ENCODE measurements at places on chromosomes 2 and 18. TPM values are rescaled to one million over a fixed set of nuclear protein-coding genes. Genes with fewer than 3 reads are reported as not detected.

Gene WDR54
- 45.0 TPM for total RNA-seq

Gene UGT1A3
- total RNA-seq, result not detected

Gene DYSF
- total RNA-seq, result 8.5 TPM

Gene ANKRD12
- total RNA-seq, result 40.9 TPM

Gene POMC
- total RNA-seq, result 2.2 TPM

Gene TET3
- 21.1 TPM for total RNA-seq

Gene ZC3H8
- total RNA-seq, result 7.1 TPM

Gene NETO1
- total RNA-seq, result 19.3 TPM

Gene MIB1
- total RNA-seq, result 60.3 TPM

Gene IDH1
- 379 TPM for total RNA-seq

Gene KIAA2012
- not detected for total RNA-seq

Gene SLC19A3
- 5.9 TPM for total RNA-seq

Gene CKAP2L
- total RNA-seq, result 20.7 TPM

Gene LRRFIP1
- 75.8 TPM for total RNA-seq

Gene MBD5
- total RNA-seq, result 29.6 TPM

- DNase-seq, result no peak
These were observed 60.7 kb upstream of the AQP4 start for GRCh38 chr18:26926066-26926675.

GRCh38 chr18:55078303-55078932, 119.2 kb upstream of the CCDC68 start:
- DNase-seq, result no peak

GRCh38 chr2:182165202-182165601, 179.5 kb downstream of the PPP1R1C start:
- no peak for DNase-seq

DNA sequence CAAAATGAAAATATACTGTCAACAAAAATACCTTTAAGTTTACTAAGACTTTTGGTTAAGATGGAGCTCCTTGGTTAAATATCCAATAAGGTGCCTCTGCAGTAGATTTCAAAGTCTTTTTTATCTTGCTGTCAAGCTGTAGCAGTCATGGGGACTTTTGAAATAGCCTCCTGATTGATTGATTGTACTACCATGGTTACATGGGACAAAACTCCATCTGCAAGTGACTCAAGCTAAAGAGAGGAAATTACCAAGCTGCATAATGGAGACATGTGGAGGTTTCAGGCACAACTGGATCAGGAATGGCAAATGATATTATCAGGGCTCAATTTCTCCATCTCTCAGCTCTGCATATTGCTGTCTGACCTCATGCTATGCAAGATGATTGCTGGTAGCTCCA, 73.4 kb upstream of the ST8SIA3 start:
- DNase-seq, result no peak

DNA sequence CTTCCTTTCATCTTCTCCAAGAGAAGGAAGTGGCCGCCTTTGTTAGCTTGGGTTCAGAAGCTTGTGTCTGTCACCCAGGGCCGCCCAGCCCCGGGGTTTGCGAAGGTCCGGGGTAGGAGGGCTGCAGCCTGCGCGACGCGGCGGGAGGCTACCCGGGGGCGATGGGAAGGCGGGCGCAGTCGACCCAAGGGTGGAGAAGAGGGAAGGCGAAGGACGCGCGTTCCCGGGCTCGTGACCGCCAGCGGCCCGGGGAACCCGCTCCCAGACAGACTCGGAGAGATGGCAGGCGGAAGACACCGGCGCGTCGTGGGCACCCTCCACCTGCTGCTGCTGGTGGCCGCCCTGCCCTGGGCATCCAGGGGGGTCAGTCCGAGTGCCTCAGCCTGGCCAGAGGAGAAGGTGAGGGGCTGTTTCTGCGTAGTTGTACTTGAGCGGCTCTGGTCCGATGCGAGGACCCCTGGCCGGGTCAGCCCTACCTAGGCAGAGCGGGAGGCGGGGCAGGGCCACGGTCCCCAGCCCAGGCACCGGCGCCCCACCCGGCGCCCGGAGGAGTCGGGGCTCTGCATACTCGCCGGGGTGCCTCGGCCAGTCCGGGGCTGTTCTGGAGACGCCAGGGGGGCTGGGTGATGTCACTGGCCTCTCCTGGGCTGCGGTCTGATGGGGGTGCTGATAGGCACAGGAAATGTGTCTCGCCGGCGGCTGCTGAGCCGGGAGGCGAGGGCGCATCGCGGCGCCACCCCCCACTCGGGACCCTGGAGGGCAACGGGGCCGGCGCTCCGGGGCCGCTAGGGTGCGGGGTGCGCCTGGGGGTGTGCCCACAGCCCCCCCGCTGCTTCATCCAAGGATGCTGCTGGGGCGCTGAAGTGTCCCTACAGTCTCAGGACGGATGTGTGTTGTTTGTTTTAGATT, at the start of gene QPCT:
TSS of gene QPCT (plus strand) at position 178 of the 909 bp plus-strand sequence. CDS start at position 280, 102 bp downstream.
- no peak for DNase-seq

GRCh38 chr2:85401844-85402243, 8.3 kb downstream of the CAPG start:
- DNase-seq, result no peak

DNA sequence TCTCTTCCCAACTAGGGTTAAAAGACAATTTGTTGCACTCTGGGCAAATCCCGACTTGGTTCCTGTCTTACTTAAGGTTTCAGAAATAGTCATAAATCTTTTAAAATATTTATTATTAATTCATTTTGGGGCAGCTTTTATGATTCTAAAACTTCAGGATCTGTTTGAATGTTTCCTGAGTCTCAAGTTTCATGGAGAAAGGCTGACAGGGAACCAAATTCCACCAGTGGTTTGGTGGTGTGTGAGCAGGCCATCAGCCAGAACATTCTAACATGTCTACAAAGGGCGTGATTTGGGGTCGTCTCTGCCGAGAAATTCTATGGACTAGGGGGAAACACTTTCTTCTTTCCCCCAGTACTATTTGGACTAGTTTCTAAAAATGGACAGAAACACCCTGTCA, 366.4 kb downstream of the ZNF521 start:
- no peak for DNase-seq

GRCh38 chr2:238108423-238109183, 8.5 kb downstream of the ESPNL start:
- DNase-seq, result no peak

- peak; percentile 62 for DNase-seq
These were observed 123.2 kb downstream of the SMAD7 start for GRCh38 chr18:48827291-48828193.

DNA sequence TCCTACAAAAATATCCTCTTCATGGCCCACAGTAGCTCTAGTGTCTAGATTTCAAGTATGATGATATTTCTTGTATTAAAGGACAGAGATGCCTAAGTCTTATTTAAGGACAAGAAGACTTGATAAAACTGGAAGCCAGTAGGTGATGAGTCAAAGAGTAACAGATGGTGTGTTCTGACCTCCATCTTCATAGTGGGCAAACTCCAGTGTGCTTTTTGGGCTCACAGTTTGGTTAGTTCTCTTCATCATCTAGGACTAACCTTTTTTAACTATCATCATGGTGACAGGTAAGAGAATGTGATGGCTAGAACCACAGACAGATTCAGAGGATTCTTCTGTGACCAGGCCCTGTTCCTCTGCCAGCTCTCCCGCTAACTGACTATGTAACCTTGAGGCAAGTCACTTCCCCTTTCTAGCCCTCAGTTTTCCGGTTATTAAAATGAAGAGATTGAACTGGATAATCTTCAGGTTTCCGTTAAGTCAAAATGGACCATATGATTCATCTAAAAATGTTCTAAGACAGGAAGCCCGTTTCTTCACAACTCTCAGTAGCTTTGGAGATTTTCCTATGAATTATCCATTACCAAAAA, 140.3 kb upstream of the RASGRP3 start:
- no peak for DNase-seq

- no peak for DNase-seq
These were observed 21.6 kb downstream of the CRIM1 start for GRCh38 chr2:36376992-36377738.

DNA sequence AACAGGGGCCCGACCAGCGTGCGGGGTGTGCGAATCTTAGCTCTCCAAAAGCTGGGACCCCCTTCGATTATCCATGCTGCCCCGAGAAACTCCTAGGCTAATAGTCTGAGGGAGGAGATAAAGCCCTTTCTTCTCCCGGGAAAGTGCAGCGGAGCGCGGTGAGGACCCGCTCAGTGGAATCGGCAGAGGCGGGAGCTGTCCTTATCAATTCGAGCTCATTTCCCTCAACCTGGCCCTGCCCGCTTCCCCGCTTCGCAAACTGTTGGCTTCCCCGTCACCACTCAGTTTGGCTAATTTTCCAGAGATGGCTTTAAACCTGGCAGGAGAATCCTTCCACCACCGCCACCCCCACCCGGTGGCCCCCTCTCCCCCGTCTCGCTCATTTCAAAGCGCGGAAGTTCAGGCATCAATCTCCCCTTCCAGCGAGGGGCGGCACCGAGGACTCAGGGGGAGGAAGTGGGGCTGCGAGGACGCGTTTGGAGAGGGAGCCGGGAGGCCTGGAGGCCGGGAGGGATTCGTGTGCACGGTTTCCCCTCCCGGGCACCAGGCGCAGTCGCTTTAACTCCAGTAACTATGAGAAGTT, 1.6 kb downstream of the KLHL14 start:
- no peak for DNase-seq

GRCh38 chr2:145584353-145584752, 1064.4 kb upstream of the ZEB2 start:
- DNase-seq, result no peak

GRCh38 chr2:187310701-187311100, 137.4 kb downstream of the CALCRL start:
- no peak for DNase-seq

- no peak for DNase-seq
These were observed 517.2 kb downstream of the SUCLG1 start for GRCh38 chr2:83941886-83942285.

- no peak for DNase-seq
These were observed 898.9 kb downstream of the CPS1 start for GRCh38 chr2:211455216-211455841.

- no peak for DNase-seq
These were observed 446.7 kb downstream of the SETBP1 start for GRCh38 chr18:45127405-45127804.

- DNase-seq, result no peak
These were observed 738.4 kb upstream of the ID2 start for GRCh38 chr2:7943446-7943845.

DNA sequence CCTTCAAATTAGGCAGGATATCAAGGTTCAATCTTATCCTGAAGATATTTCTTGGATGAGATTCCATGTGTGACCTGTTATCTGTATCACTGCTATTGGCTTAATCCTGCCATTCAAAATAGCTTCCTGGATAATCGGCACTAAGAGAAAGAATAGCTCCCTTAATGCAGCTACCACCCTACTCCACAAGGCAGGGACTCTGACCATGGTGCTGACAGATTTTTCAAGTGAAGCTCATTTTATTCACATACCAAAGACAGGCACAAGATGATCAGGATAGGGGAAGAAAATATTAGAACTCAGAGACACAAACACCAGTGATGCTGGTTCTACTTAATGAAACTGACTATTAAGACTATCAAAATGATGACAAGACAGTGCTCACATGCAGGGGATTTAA, 74.9 kb downstream of the ORC4 start:
- DNase-seq, result no peak

DNA sequence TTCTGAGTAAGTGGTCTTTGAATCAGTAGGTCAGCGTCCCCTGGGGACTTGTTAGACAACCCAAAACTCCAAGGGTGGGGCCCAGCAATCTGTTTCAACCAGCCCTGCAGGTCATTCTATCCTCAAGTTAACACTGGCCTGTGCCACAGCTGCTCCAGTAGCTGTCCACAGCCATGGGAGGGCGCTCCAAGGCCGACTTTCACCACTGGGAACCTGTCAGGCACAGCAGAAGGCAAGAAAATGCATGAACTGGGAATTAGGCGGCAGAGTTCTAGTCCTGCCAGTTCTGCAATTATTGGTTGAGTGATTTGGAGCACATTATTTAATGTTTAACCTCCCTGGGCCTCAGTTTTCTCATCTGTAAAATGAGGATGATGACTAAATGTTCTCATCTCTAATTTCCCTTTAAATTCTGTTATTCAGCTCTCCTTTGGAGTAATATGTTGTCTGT, 17.4 kb upstream of the MRPL33 start:
- DNase-seq, result peak; percentile 72

DNA sequence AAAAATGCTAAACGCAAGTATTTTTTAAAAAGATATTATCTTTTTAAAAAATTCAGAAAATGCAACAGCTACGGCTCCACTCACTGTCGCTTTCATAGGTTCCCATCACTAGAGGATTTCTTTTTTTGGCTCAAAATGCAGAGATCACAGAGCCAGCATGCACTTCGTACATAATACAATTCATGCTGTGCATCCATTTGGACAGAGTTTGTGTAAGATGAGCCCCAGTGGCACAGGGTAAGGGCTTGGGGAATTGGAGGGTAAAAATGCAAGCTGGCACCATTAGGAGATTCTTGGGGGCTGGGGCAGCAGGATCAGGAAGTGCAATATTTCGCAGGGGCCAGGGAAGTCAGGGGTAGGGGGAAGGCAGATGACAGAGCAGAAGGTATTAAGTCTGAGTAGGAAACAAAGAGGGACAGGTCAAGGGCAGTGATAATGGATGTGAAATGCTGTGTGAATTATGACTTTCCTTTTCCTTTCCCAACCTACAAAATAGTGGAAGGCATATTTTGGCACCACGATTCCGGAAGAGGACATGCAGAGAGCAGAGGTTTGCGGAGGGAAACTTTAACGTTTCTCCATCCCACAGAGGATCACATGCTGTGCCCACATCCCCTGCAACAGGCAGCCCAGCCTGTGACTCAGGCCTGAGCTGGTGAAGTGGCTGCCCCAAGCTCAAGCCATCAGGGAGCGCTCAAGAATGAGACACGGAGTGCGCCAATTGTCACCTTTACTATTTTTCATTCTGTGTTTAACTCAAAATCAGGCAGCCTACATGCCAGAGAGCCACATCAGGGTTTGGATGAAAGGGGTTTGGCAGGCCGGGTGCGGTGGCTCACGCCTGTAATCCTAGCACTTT, 4.7 kb downstream of the CAPG start:
- no peak for DNase-seq

GRCh38 chr2:8863331-8863953, 26.0 kb upstream of the KIDINS220 start:
- DNase-seq, result no peak

DNA sequence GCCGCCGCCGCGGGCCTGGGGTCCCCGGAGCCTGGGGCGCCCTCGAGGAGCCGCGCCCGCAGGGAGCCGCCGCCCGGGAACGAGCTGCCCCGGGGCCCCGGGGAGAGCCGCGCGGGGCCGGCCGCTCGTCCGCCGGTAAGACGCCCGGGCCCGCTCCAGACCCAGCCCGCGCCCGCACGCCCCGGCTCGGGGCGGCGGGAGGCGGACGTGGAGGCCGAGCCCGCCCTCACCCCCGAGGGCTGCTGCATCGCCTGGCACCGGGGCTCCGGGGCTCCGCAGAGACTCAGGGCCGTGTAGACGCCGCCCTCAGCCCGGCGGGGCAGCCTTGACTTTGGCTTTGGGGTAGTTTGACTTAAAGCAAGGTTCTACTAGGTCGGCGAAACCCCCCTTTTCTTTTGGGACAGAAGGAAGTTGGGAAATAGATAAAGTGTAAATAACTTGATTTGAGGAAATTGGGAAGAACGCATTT, 335 bp downstream of the ERFE start:
- DNase-seq, result no peak

- DNase-seq, result no peak
These were observed 22.8 kb downstream of the CCNYL1 start for GRCh38 chr2:207734264-207734635.

DNA sequence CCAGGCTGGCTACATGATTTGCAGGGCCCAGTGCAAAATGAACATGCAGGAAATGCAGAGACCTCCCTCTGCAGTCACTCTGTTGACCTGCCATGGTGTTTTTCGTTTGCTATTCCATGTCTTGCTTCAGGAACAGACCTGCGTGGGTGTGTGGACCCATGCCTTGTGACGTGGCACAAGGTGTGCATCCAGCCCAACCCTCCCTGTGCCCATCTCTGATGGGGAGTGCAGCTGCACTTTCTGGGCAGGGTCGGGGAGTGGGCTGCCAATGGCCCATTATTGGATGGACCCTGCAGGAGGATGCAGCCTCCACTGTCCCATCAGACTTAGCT, 33.1 kb downstream of the NAPG start:
- DNase-seq, result no peak

All from H1 (cell line).